Esophagus squamous epithelium (tissue), 5 donors: ENCODE measurements at places on chromosomes 2 and 18. TPM values are rescaled to one million over a fixed set of nuclear protein-coding genes. Genes with fewer than 3 reads are reported as not detected.

Gene EML6
- 1.2 TPM for total RNA-seq

Gene MOCOS
- 4.4 TPM for total RNA-seq

Gene CLEC4F
- not detected for total RNA-seq

Gene ST8SIA5
- not detected for total RNA-seq

Gene POTEI
- not detected for total RNA-seq

Gene RFX8
- total RNA-seq = not detected

Gene USP37
- total RNA-seq = 6.0 TPM

Gene VIT
- total RNA-seq = 2.9 TPM

DNA sequence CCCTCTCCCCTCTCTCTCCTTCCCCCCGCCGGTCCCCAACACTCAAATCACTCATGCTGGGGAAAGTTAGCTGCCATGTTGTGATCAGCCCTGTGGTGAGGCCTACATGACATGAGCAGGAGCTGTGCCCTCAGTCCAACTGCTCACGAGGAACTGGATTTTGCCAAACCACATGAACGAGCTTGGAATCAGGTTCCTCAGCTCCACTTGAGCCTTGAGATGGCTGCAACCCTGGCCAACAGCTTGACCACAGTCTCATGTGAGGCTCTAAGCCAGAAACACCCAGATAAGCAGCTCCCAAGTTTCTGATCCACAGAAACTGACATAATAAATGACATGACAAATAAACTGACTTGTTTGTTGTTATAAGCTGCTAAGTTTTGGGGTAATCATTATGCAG, 38.4 kb downstream of the ARL4C start:
- H3K4me1 ChIP-seq = no peaks in the 10 kb centered on the region
- H3K4me3 ChIP-seq = no peak overlapping the region
- no peaks in the 10 kb centered on the region for H3K27me3 ChIP-seq
- H3K36me3 ChIP-seq = no peaks in the 10 kb centered on the region

DNA sequence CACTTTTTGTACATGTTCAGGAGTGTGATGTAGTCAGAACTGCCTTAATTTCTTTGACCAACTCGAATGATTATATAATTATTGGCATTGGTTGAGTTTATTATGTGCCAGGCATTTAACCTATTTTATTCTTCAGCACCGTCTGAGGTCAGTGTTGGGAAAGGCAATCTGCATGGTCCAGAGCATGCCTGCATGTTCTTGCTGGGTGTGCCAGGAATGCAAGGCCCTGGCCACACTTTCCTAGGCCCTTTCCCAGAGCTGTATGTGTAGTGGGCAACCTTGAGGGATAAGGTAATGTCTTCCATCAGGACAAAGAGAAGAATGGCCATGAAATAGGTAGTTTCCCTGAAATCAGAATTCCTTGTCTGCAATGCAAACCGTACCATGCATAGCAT, 9.7 kb upstream of the SNRNP200 start:
- no peak overlapping the region for H3K27ac ChIP-seq
- peaks cover 17% of the 10 kb centered on the region for H3K27me3 ChIP-seq
- H3K4me3 ChIP-seq = no peak overlapping the region

DNA sequence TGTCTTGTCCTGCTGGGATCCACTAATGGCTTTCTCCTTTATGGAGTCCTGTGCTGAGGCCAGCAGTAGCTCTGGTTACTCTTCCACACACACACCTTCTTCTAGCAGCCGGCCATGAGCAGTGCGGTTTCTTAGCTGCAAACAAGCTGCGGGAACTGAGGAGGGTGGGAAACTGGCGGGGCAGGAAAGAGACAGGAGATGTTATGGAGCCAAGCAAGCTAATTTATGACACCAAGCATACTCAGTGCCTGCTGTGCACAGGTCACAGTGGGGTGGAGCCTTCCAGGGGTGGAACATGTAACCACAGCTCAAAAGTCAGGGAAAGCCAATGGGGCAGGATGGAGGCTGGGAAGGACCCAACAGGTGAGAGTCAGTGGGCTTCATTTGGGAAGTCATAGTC, 180.8 kb downstream of the FAM210A start:
- no peak overlapping the region for H3K27ac ChIP-seq
- no peak overlapping the region for H3K4me3 ChIP-seq
- H3K27me3 ChIP-seq = no peaks in the 10 kb centered on the region
- H3K36me3 ChIP-seq = no peaks in the 10 kb centered on the region

GRCh38 chr2:96265349-96265839, 403 bp downstream of the TMEM127 start:
- DNase-seq = no peak
- peaks cover 4% of the 10 kb centered on the region for H3K36me3 ChIP-seq
- H3K27me3 ChIP-seq = no peaks in the 10 kb centered on the region
- H3K4me3 ChIP-seq = peak overlapping the region; percentile 95

GRCh38 chr2:47561906-47562305, 158.9 kb downstream of the MSH2 start:
- DNase-seq = no peak
- H3K27me3 ChIP-seq = no peaks in the 10 kb centered on the region
- H3K4me3 ChIP-seq = no peak overlapping the region
- no peaks in the 10 kb centered on the region for H3K36me3 ChIP-seq
- no peaks in the 10 kb centered on the region for H3K4me1 ChIP-seq

DNA sequence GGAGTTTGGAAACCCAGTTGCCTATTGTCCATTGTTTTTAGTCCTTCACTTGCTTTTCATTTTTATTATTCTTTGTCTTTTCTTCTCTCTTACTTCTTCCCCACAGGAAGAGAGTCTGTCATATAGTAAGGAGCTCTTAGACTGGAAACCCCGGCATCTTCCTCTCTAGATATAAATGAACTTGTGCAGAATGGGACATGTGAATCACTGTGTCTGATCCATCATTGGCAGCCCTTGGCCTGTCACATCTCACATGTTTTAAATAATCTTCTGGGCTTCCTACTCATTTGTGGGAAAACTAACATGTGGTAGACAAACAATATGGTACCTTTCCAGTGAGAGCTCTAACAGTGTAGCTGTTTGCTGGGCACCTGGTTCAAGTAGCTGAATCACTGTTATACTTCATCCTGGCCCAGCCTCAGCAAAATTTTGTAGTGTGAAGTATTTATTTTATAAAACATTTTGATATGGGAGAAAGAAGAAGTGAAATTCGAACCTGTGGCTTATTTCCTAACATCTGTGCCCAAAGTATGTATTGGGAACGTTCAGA, 112.8 kb downstream of the PHLPP1 start:
- no peak overlapping the region for H3K27ac ChIP-seq
- DNase-seq = no peak
- H3K4me1 ChIP-seq = no peaks in the 10 kb centered on the region
- no peaks in the 10 kb centered on the region for H3K36me3 ChIP-seq
- H3K4me3 ChIP-seq = no peak overlapping the region

DNA sequence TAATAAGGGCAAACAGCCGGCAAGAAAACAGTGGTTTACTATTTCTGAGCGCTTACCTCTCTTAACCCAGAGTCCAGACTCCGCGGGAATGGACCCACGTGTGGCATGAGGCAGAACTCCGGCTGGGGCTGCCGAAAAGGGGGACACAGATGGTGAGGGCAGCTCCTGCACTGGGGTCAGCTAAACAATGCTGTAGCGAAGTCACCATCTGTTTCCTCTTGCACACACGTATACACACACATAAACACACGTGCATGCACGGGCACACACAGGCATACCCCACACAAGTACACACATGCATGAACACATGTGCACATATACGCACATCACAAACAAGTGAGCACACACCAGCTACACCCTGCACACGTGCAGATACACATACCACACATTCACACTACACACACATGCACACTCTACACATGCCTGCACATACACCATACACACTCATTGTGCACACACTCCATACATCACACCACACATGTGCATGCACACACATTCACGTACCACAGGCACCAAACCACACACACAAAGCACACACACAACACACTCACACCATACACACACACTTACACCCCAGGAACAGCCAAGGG, 105.9 kb upstream of the ID2 start:
- no peak overlapping the region for H3K27ac ChIP-seq
- DNase-seq = no peak
- H3K4me3 ChIP-seq = no peak overlapping the region

GRCh38 chr2:126748929-126749518, 93.1 kb downstream of the GYPC start:
- no peak overlapping the region for H3K27ac ChIP-seq
- no peak overlapping the region for H3K4me3 ChIP-seq
- no peaks in the 10 kb centered on the region for H3K4me1 ChIP-seq
- H3K27me3 ChIP-seq = no peaks in the 10 kb centered on the region
- no peak for DNase-seq

DNA sequence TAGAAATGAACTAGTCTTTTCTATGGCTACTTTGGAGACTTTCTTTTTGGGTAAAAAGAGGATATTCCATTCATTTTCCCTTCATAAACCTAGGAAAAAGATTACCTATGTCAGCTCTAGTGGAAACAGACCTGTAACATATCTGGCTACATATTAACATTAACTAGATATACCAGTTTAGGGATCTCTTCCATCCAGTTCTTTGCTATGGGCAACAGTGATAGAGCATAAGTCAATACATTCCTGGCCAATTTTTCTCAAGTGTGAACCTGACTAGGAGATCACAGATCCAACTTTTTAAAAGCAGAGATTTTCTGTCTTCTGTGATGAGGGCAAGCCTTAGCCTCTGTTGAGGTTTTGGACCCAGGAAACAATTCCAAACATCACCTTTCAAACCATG, 34.5 kb downstream of the PLEKHM3 start:
- H3K4me3 ChIP-seq = no peak overlapping the region
- no peak for DNase-seq
- H3K4me1 ChIP-seq = no peaks in the 10 kb centered on the region
- no peaks in the 10 kb centered on the region for H3K36me3 ChIP-seq
- H3K27ac ChIP-seq = no peak overlapping the region

GRCh38 chr2:55922291-55922907, 1.2 kb downstream of the EFEMP1 start:
- H3K27me3 ChIP-seq = no peaks in the 10 kb centered on the region
- peaks cover 26% of the 10 kb centered on the region for H3K4me1 ChIP-seq
- H3K4me3 ChIP-seq = peak overlapping the region; percentile 52
- peak overlapping the region; percentile 57 for H3K27ac ChIP-seq
- no peak for DNase-seq
- H3K36me3 ChIP-seq = no peaks in the 10 kb centered on the region

GRCh38 chr2:56008661-56009431, 85.3 kb upstream of the EFEMP1 start:
- H3K4me1 ChIP-seq = peaks cover 5% of the 10 kb centered on the region
- H3K27me3 ChIP-seq = no peaks in the 10 kb centered on the region
- H3K4me3 ChIP-seq = no peak overlapping the region
- no peak overlapping the region for H3K27ac ChIP-seq
- no peaks in the 10 kb centered on the region for H3K36me3 ChIP-seq

DNA sequence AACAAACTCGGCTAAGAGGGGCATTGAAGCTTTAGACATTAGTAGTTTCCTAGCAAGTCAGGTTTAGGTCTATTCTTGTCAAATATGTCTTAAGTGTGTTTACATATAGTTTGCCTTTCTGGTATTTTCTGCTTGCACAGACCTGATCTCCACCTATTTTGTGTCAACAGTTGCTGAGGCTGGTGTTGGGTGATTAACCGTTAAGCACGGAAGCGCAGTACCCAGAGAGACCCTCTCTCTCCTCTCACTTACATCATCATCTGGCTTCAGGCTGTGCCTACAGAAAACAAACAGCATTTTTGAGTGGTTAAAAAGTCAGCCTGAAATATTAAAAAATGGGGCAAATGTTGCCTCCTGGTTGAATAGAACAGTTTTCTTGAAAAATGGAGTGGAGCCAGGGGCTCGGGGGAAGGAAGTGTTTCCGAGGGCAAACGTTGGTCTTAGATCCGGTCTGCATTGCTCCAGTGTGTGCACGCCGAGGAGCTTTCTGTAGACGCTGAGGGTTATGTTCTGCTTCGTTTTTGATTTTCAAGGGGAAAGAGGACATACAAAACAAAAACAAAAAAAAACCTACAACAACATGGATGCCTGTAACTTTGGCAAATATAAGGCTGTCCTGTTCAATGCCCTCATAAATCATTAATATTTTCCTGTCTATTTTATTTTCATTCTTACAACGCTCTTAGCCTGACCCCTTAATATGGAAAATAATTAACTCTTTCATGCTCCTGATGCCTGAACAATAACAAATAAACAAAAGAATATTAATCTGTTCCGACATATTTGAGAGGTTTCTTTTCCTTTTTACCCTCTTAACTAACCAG, 120.8 kb downstream of the MEIS1 start:
- H3K4me3 ChIP-seq = no peak overlapping the region
- DNase-seq = no peak

GRCh38 chr2:85992611-85993010, 103.8 kb upstream of the ST3GAL5 start:
- no peaks in the 10 kb centered on the region for H3K36me3 ChIP-seq
- H3K27ac ChIP-seq = no peak overlapping the region
- DNase-seq = no peak
- H3K27me3 ChIP-seq = no peaks in the 10 kb centered on the region

GRCh38 chr2:39728941-39729351, 50.1 kb downstream of the THUMPD2 start:
- no peak for DNase-seq
- H3K27ac ChIP-seq = no peak overlapping the region
- H3K4me3 ChIP-seq = no peak overlapping the region
- H3K36me3 ChIP-seq = no peaks in the 10 kb centered on the region
- H3K27me3 ChIP-seq = no peaks in the 10 kb centered on the region
- no peaks in the 10 kb centered on the region for H3K4me1 ChIP-seq

- H3K36me3 ChIP-seq = no peaks in the 10 kb centered on the region
- H3K4me3 ChIP-seq = no peak overlapping the region
- H3K27ac ChIP-seq = no peak overlapping the region
- H3K27me3 ChIP-seq = no peaks in the 10 kb centered on the region
Observed at GRCh38 chr2:224816816-224817215, 100.7 kb upstream of the CCDC195 start.

DNA sequence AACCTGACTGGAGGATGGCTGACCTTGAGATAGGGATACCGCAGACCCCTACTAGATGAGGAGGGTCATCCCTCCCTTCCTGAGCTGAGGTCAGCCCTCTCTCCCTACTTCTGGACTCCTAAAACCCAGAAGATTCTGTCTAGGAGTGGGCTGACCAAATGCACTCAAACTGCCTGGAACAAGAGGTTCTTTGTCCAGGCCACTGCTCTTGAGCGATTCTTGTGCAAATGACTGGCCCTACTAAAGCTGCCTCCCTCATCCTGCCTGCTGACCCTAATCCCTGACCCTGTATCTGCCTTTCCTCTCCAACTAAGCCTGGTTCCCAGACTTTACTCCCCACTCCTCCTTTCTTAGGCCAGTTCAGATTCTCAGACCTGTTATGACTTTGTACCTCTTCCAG, 56.2 kb downstream of the EFR3B start:
- no peaks in the 10 kb centered on the region for H3K36me3 ChIP-seq
- peak overlapping the region; percentile 69 for H3K27ac ChIP-seq
- peaks cover 7% of the 10 kb centered on the region for H3K4me1 ChIP-seq
- H3K4me3 ChIP-seq = no peak overlapping the region
- no peak for DNase-seq
